ENCODE measurements at places on chromosomes 11 and 22. TPM values are rescaled to one million over a fixed set of nuclear protein-coding genes. Genes with fewer than 3 reads are reported as not detected.

DNA sequence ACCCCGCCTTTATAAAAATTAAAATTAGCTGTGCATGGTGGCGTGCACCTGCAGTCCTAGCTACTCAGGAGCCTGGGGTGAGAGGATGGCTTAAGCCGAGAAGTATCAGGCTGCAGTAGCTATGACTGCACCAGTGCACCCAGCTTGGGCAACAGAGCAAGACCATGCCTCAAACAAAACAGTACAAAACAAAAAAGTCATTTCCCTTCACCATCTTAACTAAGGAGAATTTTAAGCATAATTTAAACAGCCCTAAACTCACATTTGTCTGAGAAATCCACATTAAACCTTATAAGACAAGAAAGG, 23.3 kb upstream of the TFIP11 start:
- H3K36me3 ChIP-seq = peaks cover 52% of the 10 kb centered on the region
- DNase-seq = no peak
- no peak overlapping the region for H3K4me3 ChIP-seq
- peaks cover 2% of the 10 kb centered on the region for H3K4me1 ChIP-seq
- H3K27ac ChIP-seq = no peak overlapping the region

The LRRC55 gene
- not detected for total RNA-seq

The MS4A6E gene
- total RNA-seq = not detected

- no peaks in the 10 kb centered on the region for H3K36me3 ChIP-seq
- no peak overlapping the region for H3K4me3 ChIP-seq
- no peaks in the 10 kb centered on the region for H3K4me1 ChIP-seq
- no peaks in the 10 kb centered on the region for H3K27me3 ChIP-seq
Observed at GRCh38 chr11:122317305-122317704, 201.3 kb upstream of the BLID start.

DNA sequence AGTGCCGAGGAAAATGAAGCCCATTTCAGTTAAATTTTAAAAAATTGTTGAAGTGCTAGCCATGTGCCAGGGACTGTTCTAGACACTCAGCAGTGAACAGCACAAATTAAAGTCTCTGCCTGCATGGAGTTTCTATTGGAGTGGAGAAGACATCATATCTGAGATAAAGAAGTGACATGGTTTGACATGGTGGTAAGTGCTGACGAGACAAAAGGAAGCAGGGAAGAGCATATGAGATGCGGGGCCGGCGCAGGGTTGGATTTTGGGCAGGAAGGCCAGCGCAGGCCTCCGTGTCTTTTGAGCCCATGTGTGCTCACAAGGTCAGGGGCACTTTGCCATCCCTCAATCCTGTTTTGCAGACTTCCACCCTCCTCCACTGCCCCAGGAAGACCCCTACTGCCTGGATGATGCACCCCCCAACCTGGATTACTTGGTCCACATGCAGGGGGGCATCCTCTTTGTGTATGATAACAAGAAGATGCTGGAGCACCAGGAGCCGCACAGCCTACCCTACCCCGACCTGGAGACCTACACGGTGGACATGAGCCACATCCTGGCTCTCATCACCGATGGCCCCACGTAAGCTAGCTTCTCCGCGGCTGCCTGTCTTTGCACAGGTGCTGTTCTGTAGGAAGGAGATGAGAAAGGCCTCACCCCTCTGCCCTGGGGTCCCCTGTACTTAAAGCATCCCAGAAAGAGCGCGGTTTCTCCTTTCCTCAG, 29.6 kb downstream of the AMPD3 start:
- peaks cover 60% of the 10 kb centered on the region for H3K36me3 ChIP-seq
- no peaks in the 10 kb centered on the region for H3K27me3 ChIP-seq
- DNase-seq = no peak
